Hematopoietic multipotent progenitor cell treated with erythropoietin and hydrocortisone succinate and interleukin-3 and kit ligand, for 8 days (in vitro differentiated cells): ENCODE measurements at places on chromosomes 16 and 17.

- no peak for DNase-seq
Measured at GRCh38 chr16:57306676-57307341, 22.3 kb upstream of the PLLP start.

GRCh38 chr16:9808210-9808609 is 374.0 kb downstream of the GRIN2A start:
- no peak for DNase-seq

GRCh38 chr17:39622380-39623006 is 4.3 kb upstream of the PPP1R1B start:
- DNase-seq, result no peak

DNA sequence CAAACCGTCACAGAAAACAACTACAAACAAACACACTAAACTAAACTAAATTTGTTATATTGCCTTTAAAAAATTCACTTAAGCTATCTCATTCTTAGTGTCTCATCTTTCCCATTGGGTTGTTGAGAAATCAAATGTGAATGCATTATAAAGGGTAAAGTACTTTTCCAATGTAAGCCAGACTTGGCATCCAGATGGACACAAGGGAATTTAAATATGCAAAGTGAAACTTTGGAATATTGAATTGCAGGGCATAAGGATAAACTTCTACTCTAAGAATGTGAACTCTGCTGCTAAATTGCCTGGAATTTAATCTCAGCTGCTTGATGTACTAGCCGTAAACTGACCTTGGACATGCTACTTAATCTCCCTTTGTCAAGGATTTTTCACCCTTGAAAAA is 1554.6 kb downstream of the CDH8 start:
- no peak for DNase-seq

GRCh38 chr16:85610446-85611193 is 2.5 kb upstream of the GSE1 start:
- peak; percentile 89 for DNase-seq

GRCh38 chr17:46742565-46743270 is 75.8 kb downstream of the WNT3 start:
- DNase-seq, result peak; percentile 52

GRCh38 chr17:3887804-3888203 is 5.0 kb downstream of the CAMKK1 start:
- no peak for DNase-seq

DNA sequence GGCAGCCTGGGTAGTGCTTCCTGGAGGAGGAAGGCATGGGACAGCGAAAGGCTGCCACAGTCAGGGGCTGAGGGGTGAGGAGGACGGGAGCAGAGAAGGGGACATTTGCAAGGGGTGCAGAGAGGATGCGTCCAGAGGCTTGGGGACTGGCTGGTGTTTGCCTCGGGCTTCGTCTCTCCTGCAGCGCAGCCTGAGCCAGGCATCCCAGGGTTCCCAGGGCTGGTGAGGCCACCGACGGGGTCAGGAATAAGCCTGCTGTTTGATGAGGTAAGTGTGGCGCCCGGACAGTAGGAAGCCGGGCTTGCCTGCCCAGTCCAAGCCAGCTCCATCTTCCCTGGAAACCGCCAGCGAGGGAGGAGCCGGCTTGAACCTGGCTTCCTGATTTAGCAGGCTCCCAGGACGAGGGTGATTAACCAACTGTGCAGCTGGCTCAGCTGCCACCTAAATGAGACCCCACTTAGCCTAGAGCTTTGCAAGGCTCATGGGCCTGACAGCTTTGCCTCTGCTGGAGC is 47.8 kb downstream of the PITPNM3 start:
- DNase-seq, result no peak

- DNase-seq, result peak; percentile 90
Measured at GRCh38 chr17:40069751-40070708, 7.3 kb downstream of the THRA start.

DNA sequence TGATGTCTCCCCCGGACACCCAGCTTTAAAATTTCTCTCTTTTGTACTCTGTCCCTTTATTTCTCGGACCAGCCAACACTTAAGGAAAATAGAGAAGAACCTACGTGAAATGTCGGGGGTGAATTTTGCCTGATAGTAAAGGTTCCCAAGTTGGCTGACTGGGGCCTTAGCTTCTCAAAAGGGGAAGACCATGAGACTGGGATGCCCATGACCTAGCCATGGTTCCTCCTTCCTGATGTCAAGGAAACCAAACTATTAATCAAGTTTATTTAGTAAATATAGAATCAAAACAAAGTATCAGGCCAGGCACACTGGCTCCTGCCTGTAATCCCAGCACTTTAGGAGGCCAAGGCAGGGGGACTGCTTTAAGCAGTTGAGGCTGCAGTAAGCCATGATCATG is 2.4 kb upstream of the EIF1 start:
- DNase-seq, result no peak

GRCh38 chr17:80456465-80457235 is 19.8 kb downstream of the NPTX1 start:
- DNase-seq, result no peak

DNA sequence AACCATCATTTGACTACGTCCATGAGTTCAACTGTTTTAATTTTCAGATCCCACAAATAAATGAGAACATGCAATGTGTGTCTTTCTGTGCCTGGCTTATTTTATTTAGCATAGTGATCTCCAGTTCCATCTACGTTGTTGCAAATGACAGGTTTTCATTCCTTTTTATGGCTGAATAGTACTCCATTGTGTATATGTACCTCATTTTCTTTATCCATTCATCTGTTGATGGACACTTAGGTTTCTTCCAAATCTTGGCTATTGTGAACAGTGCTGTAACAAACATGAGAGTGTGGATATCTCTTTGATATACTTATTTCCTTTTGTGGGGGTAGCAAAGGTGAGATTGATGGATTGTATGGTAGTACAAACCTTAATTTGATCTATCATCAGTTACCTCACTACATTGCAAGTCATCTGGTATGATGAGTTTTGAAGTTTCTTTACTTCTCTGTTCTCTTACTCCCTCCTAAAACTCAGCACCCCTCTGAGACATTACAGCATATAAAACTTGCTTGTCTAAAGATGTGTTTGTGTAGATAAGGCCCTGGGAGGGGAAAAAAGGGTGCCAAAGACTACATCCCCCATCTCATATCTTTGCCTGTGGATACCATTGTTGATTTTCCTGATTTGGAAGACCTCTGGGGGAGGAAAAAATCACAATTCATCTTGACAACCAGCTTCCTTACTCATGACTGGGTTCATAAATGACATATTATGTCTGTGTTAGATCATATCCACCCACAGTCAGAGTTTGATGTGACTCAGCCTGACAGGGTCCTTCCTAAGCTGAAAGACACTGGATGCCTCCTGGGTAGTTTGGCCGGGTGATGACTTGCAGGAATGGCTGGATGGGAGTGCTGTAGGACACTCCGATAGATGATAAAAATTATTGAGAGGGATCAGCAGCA is 47.6 kb downstream of the ABCA9 start:
- DNase-seq, result no peak

- no peak for DNase-seq
Measured at GRCh38 chr16:13351181-13351580, 449.8 kb downstream of the SHISA9 start.

- peak; percentile 53 for DNase-seq
Measured at GRCh38 chr16:75402821-75403475, 30.4 kb downstream of the CFDP1 start.

DNA sequence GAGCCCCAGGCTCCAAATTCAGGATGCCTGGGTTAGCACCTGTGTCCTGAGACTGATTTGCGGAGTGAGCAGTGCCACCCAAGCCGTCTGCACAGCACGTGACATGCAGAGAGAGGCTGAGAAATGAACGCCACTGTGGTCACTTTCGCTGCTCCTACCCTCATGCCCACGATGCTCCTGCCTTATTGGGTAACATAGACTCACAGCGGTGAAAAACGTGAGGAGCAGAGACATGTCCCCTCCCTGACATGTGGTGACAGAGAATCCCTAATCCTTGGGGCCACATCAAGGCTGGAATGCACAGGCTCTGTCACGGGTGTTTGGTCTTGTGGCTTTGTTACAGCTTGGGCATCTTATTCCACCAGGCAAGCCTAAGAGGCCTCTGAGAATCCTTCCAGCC is 52.1 kb upstream of the CACNG5 start:
- DNase-seq, result no peak

DNA sequence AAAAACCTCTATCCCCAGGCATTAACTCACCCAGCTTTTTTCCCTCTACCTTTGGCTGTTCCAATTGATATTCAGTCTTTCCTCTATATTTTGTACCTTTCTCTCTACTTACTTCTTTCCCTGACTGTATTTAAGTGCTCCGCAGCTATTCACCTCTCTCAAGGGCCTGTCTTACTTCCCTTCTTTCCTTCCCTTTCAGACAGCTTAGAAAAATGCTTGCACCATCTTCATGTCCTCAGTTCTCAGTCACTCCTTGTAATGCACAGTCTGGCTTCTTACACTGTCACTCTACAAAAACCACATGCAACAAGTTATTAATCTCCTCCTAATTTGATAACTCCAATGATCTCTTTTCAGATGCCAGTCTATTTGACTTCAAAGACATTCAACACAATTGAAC is 163.4 kb downstream of the PHKB start:
- DNase-seq, result no peak

GRCh38 chr16:25509456-25509855 is 182.3 kb upstream of the HS3ST4 start:
- DNase-seq, result no peak

DNA sequence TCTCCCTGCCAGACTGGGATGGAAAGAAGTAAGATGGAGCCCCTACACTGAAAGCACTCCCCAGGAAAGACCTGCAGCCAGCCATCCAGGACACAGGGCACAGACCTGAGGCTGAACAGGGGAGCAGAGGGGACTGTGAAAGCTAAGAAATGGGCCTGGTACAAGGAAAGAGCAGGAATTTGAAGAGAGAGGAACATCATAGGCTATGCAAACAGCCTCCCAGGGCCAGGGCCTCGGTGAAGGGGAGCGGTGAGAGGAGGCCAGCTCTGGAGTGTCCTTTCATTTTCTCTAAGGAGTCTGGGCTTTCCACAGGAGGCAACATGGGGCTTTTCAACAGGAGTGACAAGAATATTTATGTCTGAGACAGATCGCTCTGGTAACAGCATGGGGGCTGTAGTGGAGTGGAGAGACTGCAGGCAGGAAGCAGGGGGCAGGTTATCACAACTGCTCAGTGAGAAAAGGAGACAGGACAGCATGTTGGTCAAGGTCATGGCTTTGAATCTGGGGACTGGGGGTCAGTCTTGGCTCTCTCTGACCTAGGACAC is 50.1 kb downstream of the TOM1L2 start:
- no peak for DNase-seq

DNA sequence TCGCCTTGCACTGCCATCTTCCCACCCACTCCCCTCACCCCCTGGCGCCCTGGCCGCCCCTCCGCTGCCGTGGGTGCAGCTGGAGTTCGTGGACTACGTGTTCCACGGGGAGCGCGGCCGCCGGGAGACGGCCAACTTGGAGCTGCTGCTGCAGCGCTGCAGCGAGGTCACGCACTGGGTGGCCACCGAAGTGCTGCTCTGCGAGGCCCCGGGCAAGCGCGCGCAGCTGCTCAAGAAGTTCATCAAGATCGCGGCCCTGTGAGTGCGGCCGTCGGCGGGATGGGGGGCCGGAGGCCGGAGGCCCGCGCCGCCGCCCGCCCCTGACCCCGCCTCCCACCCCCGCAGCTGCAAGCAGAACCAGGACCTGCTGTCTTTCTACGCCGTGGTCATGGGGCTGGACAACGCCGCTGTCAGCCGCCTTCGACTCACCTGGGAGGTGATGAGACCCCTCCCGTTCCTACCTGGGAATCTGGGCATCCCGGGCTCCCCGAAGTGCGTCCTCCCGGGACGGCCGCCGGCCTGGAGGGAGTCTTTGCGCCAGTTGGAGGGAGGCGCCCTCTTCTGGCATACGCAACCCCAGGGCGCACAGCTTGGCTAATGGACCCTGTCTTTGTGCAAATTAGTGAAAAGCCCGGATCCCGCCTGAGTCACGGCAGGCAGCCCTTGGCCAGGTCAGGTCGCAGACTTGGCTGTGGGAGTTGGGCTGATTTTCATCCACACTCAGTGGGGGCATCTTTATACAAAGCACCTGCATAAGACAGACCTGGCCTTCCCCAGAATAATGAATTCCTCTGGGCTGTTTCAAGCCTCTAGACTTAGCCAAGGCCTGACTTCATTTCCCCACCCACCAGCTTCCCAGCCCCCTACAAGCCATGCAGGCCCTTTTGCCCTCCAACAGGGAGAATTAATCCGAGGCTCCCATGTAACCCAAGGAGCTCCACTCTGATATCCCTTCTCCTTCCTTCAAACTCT is 14.3 kb downstream of the RAPGEFL1 start:
- DNase-seq, result peak; percentile 71

DNA sequence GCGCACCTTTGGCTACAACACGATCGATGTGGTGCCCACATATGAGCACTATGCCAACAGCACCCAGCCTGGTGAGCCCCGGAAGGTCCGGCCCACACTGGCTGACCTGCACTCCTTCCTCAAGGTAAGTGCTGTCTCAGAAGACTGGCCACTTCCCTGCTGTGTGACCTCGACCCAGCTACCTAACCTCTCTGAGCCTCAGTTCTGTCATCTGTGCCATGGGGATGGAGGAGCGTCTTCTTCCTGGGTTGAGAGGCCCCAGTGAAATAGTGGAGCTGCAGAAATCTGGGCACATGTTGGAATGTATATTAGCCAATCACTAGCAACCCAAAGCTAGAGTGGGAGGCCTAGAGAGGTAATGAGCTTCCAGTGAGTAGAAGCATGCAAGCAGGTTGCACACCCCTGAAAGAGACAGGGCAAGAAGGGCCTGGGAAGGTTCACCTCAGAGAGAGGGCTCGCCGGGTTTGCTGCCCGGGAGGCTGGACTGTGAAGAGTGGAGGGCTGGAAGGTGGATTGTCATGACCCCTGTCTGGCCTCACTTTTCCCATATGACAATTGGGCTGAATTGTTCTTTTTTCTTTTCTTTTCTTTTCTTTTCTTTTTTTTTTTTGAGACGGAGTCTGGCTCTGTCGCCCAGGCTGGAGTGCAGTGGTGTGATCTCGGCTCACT is 521 bp downstream of the SLC12A3 start:
- no peak for DNase-seq

GRCh38 chr17:21242026-21242697 is 11.0 kb downstream of the NATD1 start:
- no peak for DNase-seq

DNA sequence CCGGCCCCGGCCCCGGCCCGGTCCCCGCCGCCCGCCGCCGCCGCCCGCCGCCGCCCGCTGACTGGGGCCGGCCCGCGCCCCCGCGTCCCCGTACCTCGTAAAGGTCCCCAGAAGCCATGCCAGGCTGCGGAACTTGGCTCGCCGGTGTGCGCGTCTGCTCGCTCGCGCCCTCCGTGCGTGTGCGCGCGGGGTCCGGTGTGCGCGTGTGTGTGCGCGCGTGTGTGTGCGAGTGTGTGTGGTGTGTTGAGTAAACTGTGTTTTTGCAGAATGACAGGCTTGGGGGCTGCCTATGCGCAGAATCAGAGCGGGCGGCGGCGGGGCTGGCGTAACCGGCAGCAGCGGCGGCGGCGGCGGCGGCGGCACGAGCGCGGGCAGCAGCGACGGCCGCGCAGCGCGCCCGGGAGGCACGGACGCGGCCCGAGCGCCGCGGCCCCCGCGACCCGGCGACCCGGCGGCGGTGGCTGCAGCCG is 307 bp downstream of the CDYL2 start:
- DNase-seq, result peak; percentile 54
